AG04449 (cell line): ENCODE measurements at places on chromosomes 7 and 10.

DNA sequence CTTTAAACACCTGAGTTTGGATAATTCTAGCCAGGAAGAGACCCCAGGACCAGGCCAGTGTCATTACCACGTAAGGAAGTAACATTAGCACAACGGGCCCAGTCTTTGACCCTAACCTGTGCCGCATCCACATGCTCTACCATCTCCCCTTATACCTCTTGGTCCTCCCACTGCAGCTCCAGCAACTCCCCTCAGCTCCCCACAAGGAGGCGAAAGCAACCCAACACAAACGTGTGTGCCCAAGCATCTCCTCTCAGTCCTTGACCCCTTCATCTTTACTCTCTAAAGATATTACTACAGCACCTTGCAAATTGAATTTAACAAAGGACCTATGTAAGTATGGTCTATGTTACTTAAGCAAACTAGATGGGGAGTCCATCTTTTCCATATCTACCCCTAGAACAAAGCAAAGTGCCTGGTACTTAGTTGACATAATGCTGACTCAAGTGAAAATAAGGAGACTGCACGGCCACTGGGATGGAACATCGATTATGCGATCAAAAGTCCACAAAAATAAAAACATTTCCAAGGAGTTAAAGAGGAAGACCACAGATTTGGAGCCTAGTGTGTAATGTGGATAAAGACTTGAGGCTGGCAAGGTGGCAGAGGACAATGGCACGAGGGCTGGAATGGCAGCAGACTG lies 147.7 kb downstream of the JAZF1 start:
- no peak for DNase-seq

DNA sequence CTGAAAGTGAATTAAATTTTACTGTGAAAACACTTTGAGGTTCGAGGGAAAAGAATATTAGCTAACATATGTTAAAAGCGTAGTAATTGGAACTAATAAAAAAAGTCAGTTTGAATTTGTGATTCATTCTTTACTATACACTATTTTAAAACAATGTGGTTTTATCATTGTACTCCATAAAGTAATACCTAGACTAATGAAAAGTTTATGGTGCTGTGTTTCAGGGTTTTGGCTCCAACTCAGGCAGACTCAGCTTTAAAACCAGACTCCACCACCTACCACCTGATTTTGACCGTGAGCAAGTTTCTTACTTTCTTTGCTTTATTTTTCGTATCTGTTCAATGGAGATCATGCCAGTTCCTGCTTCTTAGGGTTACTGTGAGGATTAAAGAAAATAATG lies 9.2 kb upstream of the PRTFDC1 start:
- DNase-seq: no peak

DNA sequence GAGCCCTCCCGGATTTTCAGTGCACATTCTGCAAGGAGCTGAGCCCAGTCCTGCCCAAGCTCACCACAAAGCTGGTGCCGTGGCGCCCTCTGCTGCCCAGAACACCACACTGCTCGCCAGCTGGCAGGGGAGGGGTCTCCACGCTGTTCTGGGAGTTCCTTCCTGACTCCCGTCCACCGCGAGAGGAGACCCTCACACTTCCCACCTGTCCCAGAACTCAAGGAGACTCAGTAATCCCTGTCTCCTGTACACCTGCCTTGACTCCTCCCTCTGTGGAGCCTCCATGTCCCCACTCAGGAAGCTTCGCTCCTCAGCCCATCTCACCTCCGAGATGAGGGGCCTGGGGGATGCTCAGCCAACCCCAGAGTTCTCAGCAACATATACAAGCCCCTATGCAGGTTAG lies 11.3 kb downstream of the C10orf105 start:
- DNase-seq: no peak

- no peak for DNase-seq
These were observed 20.3 kb downstream of the DRGX start for GRCh38 chr10:49375611-49376010.

- DNase-seq: no peak
These were observed 57.3 kb downstream of the SLC39A12 start for GRCh38 chr10:18008986-18009385.

DNA sequence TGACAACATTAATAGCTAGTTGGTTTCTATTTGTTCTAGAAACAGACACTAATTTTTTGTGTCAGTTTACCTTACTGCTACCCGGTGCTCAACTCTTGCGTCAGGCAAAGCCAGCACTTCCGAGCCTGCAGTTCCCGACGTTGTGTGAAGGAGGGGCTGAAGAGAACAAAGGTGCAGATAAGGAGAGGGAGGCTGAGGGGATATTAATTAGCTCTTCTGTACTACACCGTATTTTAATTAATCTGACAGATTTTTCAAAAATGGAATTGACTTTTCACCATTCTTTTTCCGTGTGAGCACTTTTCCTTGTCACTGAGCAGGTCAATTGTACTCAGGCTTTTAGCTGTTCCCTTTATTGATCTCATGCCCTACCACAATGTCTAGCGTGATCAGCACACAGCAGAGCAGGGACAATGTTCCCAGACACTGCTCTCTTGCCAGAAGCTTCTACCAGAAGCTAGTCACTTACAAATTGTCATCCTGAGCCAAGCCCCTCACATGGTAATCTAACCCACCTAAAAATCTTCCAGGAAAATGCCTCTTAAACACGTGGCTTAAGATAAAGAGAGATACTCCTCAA lies 650.5 kb upstream of the MKI67 start:
- no peak for DNase-seq
